ENCODE measurements at places on chromosomes 6 and 20. TPM values are rescaled to one million over a fixed set of nuclear protein-coding genes. Genes with fewer than 3 reads are reported as not detected.

DNA sequence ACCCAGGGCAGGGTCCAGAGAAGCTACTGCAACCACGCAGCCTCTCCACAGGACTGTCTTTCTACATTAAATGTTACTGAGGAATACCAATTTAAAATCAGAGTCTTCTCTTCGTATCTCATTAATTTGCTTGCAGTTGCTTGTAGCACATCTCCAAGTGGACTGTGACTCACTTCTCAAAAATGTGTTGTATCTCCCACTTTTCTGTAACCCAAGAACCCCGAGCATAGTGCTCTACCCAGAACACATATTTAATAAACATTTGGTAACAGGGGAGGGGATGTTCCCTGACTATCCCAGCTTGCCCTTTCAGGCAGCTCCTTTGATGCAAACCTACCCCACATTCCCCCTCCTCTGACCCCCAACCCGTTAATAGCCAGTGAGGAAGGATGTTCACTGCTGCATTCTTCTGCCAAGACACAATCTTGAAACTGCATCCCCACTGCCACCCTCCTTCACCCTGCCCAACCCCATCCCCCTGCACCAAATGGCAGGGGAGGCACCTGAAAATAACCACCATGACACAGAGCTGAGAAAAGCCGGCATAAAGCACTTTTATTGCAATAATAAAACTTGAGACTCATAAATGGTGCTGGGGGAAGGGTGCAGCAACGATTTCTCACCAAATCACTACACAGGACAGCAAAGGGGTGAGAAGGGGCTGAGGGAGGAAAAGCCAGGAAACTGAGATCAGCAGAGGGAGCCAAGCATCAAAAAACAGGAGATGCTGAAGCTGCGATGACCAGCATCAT lies 24.2 kb downstream of the FKBP1A start:
- DNase-seq, result no peak

- DNase-seq, result no peak
Measured at GRCh38 chr20:48776306-48776705, 51.5 kb downstream of the PREX1 start.

GRCh38 chr6:17115251-17116116 lies 13.6 kb downstream of the STMND1 start:
- no peak for DNase-seq

- DNase-seq, result no peak
Measured at GRCh38 chr6:99013145-99013544, 65.4 kb upstream of the FBXL4 start.

DNA sequence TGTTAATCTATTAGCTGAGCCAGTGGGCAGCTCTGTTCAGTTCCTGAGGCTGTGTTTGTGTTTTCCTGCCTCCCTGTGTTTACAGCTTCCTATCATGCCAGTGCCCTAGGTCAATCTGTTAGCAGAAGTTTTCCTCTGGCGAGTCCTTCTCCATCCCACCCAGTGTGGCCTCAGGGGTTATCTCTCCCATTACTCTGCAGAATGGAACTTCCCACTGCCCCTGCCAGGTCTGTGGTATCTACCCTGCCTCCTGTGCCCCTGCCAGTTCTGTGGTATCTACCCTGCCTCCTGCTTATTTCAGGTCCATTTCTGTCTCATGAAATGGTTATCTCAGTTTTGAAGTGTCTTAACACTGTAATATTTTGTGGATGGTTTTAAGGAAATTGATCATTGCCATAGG lies 63.1 kb downstream of the SLX4IP start:
- no peak for DNase-seq

GRCh38 chr6:124885171-124885570 lies 77.1 kb upstream of the RNF217 start:
- DNase-seq, result no peak

GRCh38 chr6:5524110-5524509 lies 262.8 kb downstream of the FARS2 start:
- no peak for DNase-seq

DNA sequence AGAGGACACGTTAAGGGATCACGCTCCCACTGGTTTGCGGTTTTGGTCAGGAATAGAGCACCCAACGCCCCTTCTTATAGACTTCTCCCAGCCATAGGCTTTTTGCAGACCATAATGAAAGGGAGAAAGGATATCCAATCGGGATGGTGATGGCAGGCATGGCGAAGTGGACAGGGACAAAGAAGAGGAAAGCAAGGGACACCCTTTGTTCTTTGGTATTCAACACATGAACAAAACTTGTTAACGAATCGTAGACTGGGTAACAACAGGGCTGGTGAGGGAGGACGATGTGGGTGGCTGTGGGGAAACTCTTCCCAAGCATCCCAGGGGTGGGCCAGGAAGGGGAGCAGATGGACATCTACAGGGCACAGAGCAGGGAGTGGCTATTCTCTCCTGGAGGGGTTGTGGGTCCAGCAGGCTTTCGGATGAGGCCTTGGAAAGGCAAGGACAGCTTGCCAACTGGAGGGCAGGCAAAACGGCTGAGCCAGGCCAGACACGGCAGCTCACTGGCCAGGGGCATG lies 1.4 kb upstream of the HSP90AB1 start:
- no peak for DNase-seq

DNA sequence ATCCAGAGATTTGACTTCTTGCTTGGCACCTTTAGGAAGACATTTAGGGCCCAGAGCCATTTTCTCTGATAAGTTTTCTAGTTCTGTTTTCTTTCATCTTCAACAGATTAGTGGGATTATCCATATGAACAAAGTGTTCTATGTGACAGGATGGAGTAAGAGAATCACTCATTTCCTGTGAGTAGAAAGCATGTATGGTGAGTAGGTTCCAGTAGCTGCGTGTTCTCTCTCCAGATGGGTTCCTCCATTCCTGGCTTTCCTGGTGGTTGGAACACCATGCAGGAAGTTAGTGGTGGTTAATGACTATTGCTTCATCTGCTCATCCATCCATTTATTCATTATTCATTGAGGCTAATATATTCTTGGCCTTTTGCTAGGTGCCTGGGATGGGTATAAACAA lies 54.0 kb downstream of the EFCAB8 start:
- DNase-seq, result no peak

- no peak for DNase-seq
Measured at GRCh38 chr6:132907914-132908313, 93.5 kb downstream of the RPS12 start.

The SLC24A3 gene
- total RNA-seq, result not detected

The ZC2HC1B gene
- not detected for total RNA-seq

The ETV7 gene
- total RNA-seq, result 15.3 TPM

The PLG gene
- 0.32 TPM for total RNA-seq

All from activated CD4-positive, alpha-beta T cell treated with anti-CD3 and anti-CD28 coated beads, Interleukin-2, amount 10 ng/mL, durations not matched to agents 7 days and 5 days (primary cell).